Amniotic stem cell (primary cell): ENCODE measurements at places on chromosomes 3 and 15.

DNA sequence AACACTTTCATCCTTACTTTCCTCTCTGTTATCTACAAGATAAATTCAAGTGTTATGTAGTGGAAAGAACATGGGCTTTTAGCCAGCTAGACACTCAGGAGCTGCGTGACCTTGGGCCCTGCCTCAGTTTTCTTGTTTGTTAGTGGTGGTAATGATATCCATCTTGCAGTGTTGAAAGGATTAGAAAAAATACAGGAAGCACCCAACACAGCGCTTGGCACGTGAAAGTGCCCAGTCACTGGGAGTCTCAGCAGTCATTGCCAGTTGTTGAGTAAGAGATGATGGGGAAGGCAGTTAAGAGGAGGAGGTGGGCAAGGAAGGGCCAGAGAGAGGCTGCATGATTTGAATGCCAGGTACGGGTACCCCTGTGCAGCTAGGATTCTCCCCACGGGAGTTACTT lies 5.3 kb downstream of the PDIA5 start:
- DNase-seq: no peak

DNA sequence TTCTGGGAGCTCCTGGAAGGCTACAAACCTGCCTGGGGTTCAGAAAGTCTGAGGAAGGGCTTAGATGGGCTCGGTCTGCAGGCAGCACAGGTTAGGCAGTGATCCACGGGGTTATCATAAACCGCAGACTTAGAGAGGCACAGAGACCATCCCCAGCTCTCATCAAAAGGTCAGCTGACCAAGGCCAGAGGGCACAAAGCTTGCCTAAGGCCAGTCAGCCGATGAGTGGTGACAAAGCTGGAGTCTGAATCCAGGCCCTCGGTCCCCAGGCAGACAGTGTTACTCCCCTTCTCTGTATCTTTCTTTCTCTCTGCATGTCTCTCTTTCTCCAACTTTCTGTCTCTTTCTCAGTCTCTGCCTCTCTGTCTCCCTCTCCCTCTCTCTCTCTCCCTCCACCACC lies 56.5 kb downstream of the ADCY5 start:
- no peak for DNase-seq

DNA sequence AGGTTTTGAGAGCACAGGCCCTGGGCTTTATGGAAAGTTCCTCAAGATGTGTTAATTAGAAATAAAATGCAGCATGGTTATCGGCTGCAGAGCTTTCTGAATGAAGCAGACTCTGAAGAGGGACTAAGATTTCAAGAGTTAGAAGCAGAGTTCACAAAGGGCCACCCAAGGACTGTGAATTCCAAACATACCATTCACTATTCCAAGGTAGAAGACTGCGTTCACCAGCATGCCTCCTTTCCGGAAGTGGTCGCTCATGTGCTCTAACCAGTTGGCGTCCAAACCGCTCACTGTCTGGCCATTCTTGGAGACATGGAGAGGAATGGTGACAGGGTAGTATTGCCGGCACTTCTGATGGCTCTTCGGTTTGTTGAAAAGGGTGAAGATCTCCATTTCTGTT lies 104.9 kb downstream of the OXNAD1 start:
- no peak for DNase-seq

DNA sequence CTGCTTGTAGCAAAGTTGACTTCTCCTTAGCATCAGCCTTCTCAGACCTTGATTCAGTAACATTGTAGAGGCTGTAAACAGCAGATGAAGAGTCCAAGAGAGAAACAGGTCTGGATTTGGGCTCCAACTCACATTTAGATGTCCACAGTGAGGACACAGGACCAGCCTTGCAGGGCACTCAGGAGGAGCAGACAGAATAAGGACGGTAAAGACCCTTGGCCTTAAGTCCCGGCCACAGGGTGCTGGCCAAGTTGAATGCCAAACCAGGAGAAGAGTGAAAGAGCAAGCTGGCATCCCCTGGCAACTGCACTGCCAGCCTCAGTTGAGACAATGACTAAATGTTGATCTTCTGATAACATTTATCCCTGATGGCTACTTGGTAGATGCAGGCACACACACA lies 136.3 kb downstream of the LRRK1 start:
- no peak for DNase-seq

DNA sequence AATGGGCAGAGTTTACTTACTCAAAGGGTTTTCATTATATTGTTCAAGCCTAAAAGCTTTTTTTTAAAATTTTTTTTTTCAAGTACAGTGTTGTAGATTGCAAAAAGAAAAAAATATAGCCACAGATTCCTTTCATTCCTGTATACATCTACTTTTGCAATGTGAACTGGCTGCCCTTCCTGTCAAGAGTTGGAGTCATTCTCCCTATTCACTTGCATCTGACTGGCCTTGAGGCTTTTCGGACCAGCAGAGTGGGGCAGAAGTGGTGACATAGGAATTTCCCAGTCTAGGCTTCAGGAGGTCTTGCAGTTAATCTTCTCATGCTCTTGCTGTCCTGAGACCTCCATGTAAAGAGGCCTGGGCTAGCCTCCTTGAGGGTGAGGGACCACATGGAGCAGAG lies 218.3 kb upstream of the CFAP20DC start:
- DNase-seq: no peak

GRCh38 chr15:38351466-38351865 lies 98.8 kb downstream of the SPRED1 start:
- DNase-seq: no peak

DNA sequence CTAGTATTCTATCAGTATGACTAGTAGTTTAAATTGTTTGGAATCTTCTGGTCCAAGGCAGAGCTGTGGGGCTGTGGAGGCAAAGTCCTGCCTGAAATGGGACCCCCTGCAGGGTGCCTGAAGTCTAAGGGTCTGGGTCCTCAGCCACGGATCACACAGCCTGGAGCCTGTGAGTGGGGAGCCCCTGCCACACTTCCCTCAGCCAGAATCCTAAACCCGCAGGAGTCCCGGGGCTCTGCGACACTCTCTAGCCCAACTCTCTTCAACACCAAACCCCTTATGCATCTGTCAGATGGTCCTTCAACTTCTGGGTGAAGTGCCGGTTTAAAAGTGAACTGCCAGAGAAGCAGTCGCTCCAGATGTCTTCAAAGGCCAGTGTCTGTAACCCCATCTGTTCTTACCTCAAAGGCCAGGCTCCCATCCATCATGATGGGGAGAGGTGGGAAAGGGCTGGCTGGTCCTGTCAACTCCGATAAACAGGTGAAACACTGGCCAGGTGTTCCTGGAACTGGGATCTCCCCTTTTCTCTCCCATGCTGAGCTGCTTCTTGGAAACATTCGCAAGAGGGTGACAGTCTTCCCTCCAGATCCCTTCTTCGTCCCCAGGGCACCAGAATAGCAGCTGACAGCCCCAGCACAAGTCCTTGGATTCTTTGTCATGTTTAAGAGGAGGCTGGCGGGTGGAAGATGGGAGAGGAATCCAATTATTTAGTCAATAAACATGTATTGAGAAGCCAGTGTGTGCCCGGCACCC lies 45.6 kb downstream of the CPN2 start:
- DNase-seq: no peak

- no peak for DNase-seq
These were observed 133.0 kb upstream of the THBS1 start for GRCh38 chr15:39447881-39448280.

GRCh38 chr3:149608987-149609386 lies 48.8 kb downstream of the WWTR1 start:
- DNase-seq: no peak

GRCh38 chr15:38885001-38885400 lies 320.4 kb upstream of the RASGRP1 start:
- DNase-seq: no peak

GRCh38 chr15:95326431-95327182 lies 1003.9 kb upstream of the NR2F2 start:
- DNase-seq: no peak

GRCh38 chr15:74320352-74321247 lies 46.8 kb downstream of the CYP11A1 start:
- DNase-seq: no peak

- no peak for DNase-seq
These were observed 503.6 kb upstream of the NAALADL2 start for GRCh38 chr3:174355505-174355904.
